Renal cortical epithelial cell (primary cell): ENCODE measurements at places on chromosomes 1 and 21. TPM values are rescaled to one million over a fixed set of nuclear protein-coding genes. Genes with fewer than 3 reads are reported as not detected.

The FGR gene
- total RNA-seq, result 0.10 TPM in 1 of 2 replicates, not detected in the other

The ZNF593OS gene
- not detected in 2 replicates for total RNA-seq

The UBE2U gene
- total RNA-seq, result 0.10 TPM in 1 of 2 replicates, not detected in the other

The GCSAML gene
- not detected in 2 replicates for total RNA-seq

The TCHHL1 gene
- not detected in 2 replicates for total RNA-seq

The SEC22B gene
- total RNA-seq, result 39.6 and 40.2 TPM in 2 replicates

The BTBD8 gene
- 6.8 and 9.3 TPM in 2 replicates for total RNA-seq
